ENCODE measurements at places on chromosomes 6 and 20.

- no peak for DNase-seq
Measured at GRCh38 chr6:150008588-150008987, 16.7 kb downstream of the RAET1L start.

GRCh38 chr6:108799354-108799717, 48.9 kb upstream of the ARMC2 start:
- DNase-seq, result no peak

DNA sequence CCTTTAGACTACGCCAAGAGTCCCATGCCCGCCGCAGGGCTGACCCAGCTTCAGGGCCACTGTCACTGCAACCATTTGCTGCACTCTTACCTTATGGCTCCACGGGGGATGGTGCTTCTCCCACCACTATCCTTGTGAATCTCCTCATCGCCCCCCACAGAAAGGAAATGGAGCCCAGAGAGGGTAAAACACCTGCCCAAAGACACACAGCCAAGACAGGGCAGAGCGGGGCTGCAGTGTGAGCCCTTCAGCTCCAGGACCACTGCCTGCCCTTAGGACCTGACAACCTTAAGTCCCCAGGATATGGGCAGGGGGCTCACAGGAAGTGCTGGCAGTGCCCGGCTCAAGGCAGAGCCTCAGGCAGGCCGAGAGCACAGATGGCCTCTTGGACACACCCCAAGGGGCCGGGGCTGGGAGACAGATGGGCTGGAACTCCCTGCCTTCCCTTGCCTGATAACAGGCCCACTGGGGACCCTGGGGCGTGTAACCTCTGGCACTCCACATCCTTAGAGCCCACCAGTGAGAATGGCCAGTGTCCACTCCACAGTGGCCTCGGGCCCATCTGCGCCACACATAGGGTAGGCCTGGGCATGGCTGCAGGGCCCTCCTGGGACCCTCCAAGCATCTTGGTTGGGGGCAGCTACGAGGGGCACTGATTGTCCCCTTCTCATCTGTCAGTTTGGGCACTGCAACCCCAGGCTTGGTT, 265.2 kb downstream of the TAF4 start:
- DNase-seq, result no peak

DNA sequence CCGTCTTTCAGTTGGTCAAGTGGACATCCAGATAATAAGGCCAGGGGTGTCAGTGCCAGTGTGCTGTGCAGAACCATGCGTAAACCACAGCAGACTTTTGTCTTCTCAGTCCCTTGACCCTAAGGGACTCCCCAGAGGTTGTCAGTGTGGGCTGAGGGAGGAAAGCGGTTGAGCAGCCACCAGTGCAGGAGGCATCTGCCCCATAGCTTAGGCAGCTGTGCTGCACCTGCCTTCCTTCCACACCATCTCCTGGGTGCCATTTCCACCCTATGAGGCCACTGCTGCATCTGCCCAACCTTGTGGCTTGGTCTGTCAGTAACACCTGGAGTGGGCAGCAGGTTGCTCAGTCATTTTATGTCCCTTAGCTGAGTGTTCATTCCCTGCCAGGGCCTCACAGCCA, 26.0 kb downstream of the PRPF6 start:
- DNase-seq, result no peak

- DNase-seq, result no peak
Measured at GRCh38 chr6:4671587-4672115, 104.6 kb upstream of the CDYL start.

DNA sequence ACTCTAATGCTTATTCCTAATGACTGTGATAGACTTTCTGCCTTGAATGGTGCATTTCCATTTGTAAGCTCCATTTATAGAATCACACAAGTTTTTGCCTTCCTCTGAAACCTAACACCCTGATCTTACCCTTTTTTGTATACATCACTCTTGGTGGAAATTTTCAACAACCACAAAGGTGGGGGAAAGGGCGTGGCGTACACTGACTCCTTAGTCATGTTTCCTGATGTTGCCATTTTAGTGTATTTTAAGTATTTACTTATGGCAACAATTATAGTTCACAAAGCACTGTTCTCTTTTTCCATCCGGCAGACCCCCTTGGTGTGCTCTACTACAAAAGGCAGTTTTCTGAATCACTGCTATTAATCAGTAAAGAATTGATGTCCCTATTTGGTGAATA, 92.0 kb downstream of the ATXN1 start:
- DNase-seq, result no peak

DNA sequence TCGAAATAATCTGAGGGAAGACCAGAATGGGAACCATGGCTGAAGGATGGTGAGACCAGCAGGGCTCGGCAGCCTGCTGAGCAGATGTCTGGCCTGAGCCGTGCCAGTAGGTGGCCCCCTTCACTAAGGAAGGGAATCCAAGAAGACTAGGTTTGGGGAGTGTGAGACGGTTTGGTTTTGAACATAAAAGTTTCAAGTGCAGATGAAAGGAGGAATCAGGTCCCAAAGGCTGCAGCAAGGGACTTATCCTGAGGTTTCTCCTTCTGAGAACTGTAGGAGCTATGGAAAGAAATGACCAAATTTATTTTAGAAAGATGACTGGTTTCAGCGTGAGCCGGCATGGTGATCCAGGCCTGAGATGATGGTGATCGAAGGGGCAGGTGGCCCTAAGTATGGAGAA, 4.6 kb upstream of the OSER1 start:
- DNase-seq, result peak; percentile 72

GRCh38 chr20:63024573-63025392, 18.0 kb upstream of the BHLHE23 start:
- DNase-seq, result no peak

- no peak for DNase-seq
Measured at GRCh38 chr6:115360602-115361325, 699.9 kb downstream of the FRK start.

GRCh38 chr6:17450832-17451231, 57.4 kb downstream of the CAP2 start:
- no peak for DNase-seq

DNA sequence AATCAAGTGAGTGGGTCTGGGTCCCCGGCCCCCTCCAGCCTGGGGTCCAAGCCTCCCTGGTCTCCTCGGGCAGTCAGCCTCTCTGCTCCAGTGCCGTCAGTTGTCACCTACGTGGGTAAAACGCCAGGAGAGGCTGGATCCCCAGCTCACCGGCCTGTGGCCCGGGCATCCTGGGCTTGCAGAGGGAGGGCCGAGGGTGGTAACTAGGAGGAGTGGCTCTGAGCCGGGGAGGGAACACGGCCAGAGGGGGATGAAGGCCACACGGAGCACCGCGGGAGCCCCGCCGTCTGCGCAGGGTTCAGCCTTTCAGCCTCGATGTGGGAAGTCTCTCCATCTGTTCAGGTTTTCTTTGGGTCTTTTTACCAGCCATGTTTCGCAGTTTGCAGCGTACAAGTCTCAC, 29.5 kb upstream of the BHLHE23 start:
- DNase-seq, result no peak

DNA sequence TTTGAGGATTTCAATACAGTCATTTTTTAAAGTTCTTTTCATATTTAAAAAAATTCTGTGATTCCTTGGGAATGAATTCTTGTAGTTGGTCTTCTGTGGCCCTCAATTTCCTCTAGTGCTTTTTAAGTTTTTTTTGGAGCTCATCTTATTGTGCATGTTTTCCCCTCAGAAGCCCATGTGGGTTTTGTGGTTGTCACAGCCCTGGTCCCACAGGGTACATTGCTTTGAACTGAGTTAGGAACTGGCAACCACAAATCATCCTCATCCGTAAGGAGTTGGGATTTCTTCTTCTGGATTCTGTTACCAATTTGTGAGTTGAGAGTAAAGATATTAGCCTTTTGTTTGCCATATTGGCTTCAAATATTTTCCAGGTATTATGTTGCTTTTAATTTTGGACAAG, 89.9 kb downstream of the AKAP7 start:
- DNase-seq, result no peak

DNA sequence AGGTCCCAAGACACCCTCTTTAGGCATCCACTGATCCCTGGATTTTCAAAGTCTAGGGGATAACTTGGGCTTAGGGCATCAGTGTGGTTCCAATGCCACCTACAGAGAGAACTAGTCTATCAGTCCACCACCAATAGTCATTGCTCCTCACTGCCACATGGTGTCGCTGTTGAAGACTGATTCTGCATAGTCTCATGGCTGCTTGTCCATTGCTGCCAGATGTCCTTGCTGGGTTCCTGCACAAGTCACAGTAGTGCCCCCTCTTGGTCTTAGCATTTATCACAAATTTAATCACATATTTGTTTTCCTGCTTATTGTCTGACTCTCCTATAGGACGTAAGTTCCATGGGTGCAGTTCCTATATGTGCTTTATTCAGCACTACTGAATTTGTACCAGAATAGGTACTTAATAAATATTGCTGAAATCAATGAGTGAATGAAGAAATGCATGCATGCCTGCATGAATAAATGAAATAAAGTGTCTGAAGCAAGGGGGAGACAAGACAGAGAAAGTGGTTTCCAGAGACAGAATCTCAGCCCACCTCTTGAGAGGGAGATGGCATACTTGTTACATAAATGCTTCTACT, 45.9 kb upstream of the RALY start:
- peak; percentile 58 for DNase-seq

GRCh38 chr20:32201296-32201976, 6.1 kb downstream of the PLAGL2 start:
- DNase-seq, result no peak
